ENCODE measurements at places on chromosomes 3 and 15. TPM values are rescaled to one million over a fixed set of nuclear protein-coding genes. Genes with fewer than 3 reads are reported as not detected.

- no peak for DNase-seq
These were observed 13.4 kb downstream of the SYNM start for GRCh38 chr15:99118258-99118632.

CXCR6 gene
- not detected for total RNA-seq

SAMD7 gene
- total RNA-seq = not detected

BMF gene
- 2.2 TPM for total RNA-seq

DNA sequence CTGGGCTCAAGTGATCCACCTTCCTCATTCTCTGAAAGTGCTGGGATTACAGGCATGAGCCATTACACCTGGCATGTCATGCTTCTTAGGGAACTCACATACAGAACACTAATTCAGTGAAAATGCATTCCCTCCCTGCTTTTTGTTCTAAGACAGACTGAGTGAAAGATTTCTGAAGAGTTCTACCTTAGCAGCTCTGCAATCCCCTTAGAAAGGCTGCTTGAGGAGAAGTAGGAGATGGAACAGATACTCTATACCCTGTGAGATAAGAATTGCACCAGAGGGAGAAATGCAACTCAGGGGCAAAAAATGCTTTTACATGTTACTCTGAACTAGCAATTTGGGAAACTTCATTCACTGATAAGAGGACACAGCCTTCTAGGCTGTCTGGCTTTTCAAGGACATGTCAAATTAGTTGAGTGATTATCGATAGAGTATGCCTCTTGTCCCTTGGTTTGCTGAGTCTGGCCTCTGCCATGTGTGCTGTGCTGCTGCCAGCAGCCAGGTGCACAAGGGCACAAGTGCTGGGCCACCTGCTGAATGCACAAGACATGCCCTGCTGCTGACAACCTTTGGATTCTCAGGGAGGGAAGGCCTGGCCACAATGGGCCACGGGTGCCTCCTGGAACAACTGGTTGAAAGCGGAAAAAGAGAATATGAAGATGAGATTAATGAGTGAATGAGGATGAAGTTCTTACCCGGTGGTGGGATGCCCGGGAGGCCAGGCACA is 17.8 kb downstream of the UQCC5 start:
- no peak for DNase-seq

Measured in mammary epithelial cell (primary cell).